ENCODE measurements at places on chromosomes 12 and 14.

GRCh38 chr12:31018106-31018789 lies 55.4 kb upstream of the DDX11 start:
- no peak for DNase-seq

- DNase-seq: no peak
Measured at GRCh38 chr12:13436696-13437391, 240.3 kb downstream of the EMP1 start.

DNA sequence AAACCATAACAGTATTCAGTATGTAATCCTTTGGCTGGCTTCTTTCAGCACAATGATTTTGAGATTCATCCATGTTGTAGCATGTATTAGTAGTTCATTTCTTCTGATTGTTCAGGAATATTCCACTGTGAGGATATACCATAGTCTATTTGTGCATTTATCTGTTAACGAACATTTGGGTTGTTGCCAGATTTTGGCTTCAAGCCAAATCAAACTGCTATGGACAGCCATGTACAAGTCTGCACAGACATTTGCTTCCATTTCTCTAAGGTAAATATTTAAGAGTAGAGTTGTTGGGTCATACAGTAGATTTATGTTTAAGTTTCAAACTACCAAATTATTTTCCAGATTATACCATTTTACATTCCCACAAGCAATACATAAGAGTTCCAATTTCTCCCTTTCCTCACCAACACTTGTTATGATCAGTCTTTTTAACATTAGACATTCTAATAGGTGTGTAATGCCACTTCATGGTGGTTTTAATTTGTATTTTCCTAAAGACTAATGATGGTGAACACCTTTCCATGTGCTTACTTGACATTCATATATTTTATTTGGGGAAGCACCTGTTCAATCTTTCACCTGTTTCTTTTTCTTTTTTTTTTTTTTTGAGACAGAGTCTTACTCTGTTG lies 56.6 kb downstream of the ZFYVE21 start:
- no peak for DNase-seq

DNA sequence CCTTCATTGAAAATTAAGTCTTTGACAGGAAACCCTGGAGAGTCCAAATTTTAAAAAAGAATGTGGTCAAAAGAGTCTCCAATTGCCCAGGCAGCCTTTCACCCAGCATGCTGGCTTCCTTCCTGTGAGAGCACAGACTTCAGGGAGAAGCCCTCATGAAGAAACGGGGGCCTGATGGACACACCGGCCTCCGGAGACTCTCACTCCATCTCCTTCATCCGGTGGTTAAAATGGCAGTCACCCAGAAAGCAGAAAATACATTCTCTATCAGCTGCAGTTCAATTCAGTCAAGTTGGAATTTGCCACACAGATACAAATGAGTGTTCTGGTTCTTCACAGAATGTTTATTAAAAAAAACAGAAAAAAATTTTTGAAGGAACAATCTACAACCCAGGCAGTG lies 56.5 kb downstream of the CPM start:
- DNase-seq: no peak
